ENCODE measurements at places on chromosomes 3 and 15.
A peak's percentile ranks its signal among the peaks of the same experiment; 100 is the strongest.

GRCh38 chr3:13022348-13023234 is 50.6 kb downstream of the IQSEC1 start:
- no peak for DNase-seq

GRCh38 chr3:17629400-17629799 is 113.0 kb downstream of the TBC1D5 start:
- no peak for DNase-seq

- no peak for DNase-seq
Observed at GRCh38 chr3:7340795-7341194, 479.9 kb downstream of the GRM7 start.

DNA sequence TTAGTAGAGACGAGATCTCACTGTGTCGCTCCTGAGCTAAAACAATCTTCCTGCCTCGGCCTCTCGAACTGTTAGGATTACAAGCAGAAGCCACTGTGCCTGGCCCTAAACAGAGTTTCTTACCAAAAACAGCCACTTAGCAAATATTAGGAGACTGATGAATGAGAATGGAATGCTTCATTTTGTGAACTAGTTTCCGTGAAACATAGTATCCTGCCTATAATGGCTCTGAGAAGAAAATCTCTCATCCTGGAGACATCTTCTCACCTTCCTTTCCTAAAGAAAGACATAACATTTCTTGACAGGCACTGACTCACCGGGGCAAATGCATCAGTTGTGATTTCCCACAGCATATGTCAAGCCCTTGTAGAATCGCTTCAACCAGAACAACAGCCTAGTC is 44.9 kb downstream of the GJD2 start:
- no peak for DNase-seq

DNA sequence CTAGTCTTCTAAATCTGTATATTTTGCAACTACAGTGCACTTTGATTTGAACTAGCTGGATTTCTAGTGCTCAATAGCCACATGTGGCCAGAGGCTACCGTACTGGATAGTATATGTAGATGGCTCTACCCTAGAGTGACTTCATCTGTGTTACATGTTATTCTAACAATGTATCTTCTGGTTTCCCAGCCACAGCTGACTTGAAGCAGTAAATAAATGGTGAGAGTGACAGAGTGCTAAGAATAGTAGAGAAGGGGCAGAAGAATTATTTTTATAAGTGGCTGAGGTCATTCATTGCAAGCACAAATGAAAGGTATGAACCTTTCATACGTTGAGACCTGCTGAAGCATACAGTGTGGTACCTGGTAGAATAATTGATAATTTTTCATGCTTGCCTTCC is 30.9 kb downstream of the KAT2B start:
- DNase-seq, result no peak

GRCh38 chr3:42988566-42988965 is 9.5 kb downstream of the GASK1A start:
- no peak for DNase-seq

DNA sequence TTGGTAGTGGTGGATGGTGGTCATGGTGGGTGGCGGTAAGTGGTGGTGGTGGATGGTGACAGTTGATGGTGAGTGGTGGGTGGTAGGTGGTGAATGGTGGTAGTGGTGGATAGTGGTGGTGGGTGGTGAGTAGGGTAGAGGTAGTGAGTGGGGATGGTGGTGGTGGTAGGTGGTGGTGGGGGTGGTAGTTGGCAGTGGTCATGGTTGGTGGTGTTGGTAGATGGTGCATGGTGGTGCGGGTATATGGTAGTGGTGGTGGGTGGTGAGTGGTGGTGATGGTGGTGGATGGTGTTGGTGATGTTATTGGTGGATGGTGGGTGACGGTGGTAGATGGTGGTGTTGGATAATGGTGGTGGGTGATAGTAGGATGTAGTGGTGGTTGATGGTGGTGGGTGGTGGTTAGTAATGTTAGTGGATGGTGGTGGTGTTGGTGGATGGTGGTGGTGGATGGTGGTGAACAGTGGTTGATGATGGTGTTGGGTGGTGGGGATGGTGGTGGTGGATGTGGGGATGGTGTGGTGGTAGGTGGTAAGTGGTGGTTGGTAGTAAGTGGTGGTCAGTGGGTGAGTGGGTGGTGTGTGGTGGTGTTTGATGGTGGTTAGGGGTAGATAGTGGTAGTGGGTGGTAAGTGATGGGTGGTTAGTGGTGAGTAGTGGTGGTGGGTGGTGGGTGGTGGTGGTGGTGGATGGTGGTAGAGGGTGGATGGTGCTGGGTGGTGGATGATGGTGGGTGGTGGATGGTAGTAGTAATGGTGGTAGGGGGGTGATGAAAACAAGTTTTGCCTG is 16.7 kb upstream of the RIOX2 start:
- DNase-seq, result no peak

DNA sequence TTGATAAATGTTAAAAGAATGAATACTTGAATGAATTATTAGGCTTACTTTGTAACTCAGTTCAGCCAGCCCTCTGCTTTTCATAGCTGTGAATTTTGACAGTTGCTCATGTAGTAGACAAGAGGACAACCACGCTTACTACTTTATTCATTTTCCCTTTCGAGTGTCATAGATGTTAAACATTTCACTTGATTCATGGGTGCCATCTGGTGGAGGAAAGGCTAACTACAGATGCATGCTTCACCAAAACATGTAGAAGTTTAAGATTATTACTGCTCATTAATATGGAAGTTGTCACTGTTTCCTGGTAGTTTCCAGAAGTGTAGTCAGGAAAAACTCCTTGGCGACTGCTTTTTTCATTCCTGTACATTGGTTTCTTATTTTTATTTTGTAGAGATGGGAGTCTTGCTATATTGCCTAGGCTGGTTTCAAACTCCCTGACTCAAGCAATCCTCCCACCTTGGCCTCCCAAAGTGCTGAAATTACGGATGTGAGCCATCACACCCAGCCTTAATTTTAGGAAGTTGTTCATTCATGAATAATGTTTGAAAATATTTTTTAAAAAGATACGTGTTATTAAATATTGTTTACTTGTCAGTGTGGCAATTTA is 163.2 kb downstream of the B3GALNT1 start:
- peak; percentile 32 for DNase-seq

DNA sequence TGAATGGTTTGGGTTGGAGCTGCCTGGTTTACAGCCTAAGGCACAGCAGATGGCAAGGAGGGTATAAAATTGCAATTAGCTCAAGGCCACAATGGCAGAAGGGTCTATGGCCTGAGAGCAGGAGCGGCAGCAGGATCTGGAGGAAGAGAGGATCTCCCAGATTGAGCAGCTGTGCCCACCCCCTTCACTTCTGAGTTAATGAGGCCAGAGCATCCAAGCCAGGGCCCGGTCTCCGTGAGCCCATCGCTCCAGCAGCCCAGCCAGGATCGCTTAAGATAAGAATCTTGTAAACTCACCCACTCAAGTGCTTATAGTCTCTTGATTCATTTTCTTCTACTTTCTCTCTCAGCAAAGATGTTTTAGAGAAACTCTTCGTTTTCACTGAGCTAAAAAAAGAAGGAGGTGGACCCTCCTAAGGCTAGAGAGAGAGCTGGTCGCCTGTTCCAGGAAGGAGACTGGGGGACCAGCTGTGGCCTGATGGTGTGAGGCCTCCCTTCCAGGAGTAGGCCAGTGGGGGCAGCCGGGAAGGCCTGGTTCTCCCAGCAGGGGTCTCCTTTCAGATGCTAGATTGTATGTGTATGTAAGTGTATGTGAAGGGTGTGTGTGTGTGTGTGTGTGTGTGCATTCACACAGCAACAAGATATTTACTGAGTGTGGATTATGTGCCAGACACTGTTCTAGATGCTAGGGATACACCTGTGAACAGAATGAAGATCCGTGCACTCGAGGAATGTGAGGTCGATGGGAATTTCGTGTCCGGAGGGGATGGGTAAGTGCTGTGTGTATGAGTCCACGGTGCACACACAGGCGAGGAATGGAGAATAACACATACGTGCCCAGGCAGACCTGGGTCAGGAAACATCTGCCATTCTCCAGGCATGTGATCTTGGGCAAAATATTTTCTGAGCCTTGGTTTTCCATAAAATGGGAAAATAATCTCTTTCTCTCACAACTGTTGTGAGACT is 18.6 kb downstream of the MAGEF1 start:
- no peak for DNase-seq

GRCh38 chr3:124792341-124793040 is 62.2 kb downstream of the UMPS start:
- DNase-seq, result no peak

DNA sequence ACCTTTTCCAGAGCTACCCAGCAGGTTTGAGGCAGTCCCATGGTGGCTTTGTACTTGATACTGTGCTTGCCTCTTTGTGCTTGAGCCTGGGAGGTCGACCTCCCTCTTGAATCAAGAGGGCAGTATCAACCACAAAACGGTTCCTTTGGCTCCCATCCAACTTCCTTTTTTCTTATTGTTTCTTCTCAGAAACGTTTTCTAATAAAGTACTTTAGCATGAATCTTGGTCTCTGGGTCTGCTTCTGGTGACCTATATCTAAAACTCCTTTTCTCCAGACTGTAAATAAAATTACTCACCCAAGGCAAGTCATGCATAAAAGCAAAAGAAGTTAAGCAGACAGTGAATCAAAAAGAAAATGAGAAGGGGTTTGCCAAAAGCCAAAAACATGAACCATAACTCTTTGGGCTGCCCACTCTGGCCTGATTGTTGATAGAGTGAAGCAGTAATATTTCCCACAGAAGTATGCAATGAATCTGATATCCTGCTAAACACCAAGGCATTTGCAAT is 112.2 kb upstream of the SLC4A7 start:
- no peak for DNase-seq

GRCh38 chr3:57169872-57170623 is 4.9 kb upstream of the IL17RD start:
- peak; percentile 35 for DNase-seq

- no peak for DNase-seq
Observed at GRCh38 chr3:35639254-35640186, at the start of gene ARPP21. Gene ARPP21, plus strand, starts transcription at chr3:35639525. Its CDS starts 42,227 bp downstream, at chr3:35681752.

- no peak for DNase-seq
Observed at GRCh38 chr15:70474471-70475406, 288.6 kb downstream of the UACA start.

GRCh38 chr15:88299497-88299896 is 43.0 kb upstream of the NTRK3 start:
- DNase-seq, result no peak

- no peak for DNase-seq
Observed at GRCh38 chr15:87716422-87716821, 540.1 kb downstream of the NTRK3 start.

GRCh38 chr3:66991459-66991858 is 6.6 kb upstream of the KBTBD8 start:
- no peak for DNase-seq

- DNase-seq, result no peak
Observed at GRCh38 chr3:73073091-73073707, 11.7 kb downstream of the EBLN2 start.

- no peak for DNase-seq
Observed at GRCh38 chr3:119401503-119402440, 61.6 kb downstream of the TMEM39A start.

GRCh38 chr3:106593381-106593780 is 724.6 kb upstream of the CBLB start:
- DNase-seq, result no peak

GRCh38 chr3:33718595-33718907 is 497 bp upstream of the CLASP2 start:
- DNase-seq, result no peak

DNA sequence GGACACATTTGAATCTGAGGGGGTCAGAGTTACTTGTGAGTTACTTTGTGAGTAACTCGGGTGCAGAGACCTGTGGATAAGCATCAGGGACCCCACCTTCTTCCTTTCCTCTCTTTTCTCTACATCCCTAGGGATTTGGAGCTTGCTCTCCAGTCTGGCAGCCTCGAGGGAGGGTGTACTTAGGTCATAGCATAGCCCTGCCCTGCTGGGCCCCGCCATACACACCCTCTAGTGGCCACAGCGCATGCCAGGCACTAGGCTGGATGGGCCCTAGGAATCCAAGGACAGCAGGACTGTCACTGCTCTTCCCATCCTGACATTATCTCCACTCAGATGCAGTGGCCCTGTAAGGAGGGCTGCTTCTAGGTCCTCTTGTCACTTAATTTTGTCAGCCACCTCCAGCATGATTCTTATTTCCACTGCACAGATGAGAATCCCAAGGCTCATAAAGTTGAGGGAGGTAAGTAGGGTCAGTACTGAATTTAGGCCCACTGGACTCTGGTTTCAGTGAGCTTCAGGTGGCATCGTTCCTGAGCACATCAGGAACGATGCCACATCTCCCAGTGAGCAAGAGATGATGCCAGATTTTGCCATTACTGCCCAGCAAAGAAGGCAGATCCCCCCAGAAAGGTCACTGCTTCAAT is 3.6 kb upstream of the SMAD6 start:
- DNase-seq, result no peak

DNA sequence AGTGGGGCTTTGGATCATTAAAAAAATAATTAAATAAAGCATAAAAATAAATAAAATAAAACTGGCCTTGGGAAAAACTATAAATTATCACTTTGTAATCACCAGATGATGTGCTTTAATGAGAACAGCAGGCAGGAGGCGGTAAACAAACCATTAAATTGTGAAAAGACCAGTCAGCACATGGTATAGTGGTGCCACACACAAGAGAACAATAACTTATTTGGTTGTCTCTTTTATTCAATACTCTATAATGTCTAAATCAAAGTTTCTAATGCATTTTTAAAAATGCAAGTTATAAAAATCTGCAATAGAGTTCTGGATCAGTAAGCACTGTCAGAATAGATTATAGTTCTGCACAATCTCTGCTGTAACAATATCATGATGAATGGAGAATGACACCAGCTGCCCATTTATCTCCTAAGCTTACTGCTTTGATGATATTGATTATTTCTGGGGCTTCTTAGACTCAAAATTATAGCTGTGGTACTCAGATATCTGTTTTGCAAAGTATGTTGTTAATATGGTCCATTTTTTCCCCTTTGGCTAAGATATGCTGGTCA is 259.3 kb downstream of the NAALADL2 start:
- DNase-seq, result no peak

DNA sequence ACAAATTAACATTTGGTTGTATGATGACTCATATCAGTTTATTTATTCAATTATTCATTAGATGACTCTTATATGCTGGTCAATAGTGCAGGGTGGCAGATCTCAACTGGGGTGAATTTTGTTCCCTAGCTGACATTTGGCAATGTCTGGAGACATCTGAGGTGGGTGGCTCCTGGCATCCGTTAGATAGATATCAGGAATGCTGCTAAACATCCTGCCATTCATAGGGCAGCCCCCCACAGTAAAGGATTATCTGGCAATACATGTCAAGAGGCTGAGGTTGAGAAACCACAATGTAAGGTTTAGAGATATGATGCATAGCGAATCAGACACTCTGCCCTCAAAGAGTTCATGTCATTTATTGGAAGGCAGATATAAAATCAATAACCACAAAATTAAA is 719.9 kb downstream of the CADM2 start:
- DNase-seq, result no peak

GRCh38 chr15:88529021-88529630 is 17.4 kb downstream of the DET1 start:
- no peak for DNase-seq
